ENCODE measurements at places on chromosomes 3 and 15. TPM values are rescaled to one million over a fixed set of nuclear protein-coding genes. Genes with fewer than 3 reads are reported as not detected.

PLSCR2 gene
- total RNA-seq: 0.73 TPM

DNA sequence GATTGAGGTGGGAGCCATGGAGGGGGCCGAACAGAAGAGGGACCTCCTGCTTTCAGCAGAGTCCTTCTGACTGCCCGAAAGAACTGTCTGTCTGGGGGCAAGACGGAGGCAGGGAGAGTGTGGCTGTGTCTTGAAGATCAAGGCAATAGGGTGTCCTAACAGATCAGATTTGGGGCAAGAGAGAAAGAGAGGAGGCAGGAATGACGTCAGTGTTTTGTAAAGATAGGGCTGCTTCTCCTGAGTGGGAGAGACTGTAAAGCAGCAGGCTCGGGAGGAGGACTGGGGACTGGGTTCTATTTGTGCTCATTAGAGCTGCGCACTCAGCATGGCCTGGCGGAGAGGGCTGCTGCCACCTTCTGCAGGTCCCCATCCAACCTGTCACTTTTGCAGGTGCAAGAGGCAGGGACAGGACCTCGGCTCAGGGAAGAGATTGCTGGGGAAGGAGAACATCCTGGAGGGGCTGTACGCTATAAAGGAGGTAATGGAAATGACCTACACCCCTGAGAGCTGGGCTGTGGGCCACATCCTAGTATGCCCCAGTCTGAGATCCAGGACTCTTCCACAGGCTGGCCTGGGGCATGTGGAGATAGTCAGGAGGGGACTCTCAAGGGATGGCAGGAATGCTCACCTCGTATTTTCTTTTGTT lies 29.0 kb upstream of the FGD5 start:
- DNase-seq: no peak

DNA sequence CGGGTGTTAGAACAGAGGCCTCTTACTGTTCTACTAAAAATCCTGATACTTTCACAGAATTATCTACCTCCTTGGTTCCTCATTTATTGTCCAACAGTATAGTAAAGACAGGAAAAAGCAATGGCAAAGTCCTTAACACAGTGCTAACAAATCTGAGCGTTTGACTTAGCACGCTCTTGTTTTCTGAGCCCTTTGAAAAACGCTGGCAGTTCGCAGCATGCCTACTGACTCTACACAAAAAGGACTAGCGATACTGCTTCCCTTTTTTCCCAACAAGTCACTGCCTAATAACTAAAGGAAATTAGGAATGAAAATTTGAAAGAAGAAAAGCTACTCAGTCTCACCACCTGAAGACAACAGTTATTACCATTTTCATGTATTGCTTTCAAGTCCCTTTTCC lies 34.8 kb upstream of the CEMIP start:
- DNase-seq: no peak

- no peak for DNase-seq
Observed at GRCh38 chr3:52313774-52314188, 2.3 kb upstream of the DNAH1 start.

- no peak for DNase-seq
Observed at GRCh38 chr3:30645077-30645476, 38.7 kb downstream of the TGFBR2 start.

GRCh38 chr15:89113296-89114024 lies 25.2 kb downstream of the ABHD2 start:
- no peak for DNase-seq

DNA sequence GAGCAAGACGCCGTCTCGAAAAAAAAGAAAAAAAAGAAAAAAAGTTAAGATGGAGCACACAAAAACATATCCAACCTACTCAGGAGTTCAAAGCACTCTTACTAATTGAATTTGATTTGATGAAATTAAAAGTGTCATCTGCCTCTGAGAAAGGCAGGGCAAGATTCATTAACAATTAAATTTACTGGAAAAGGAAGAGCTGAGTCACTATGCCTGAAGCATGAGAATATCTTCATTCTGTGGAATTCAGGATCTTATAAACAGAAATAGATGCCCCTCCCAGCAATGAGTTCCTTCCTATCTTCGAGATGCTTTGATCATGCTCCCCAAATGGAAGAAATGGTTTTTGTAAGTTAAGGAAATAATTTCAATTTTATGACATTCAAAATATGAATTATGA lies 61.0 kb upstream of the ST3GAL6 start:
- DNase-seq: no peak
